ENCODE measurements at places on chromosomes 2 and 18.

GRCh38 chr18:13613591-13614501 is 112.5 kb downstream of the FAM210A start:
- peak; percentile 81 for DNase-seq

DNA sequence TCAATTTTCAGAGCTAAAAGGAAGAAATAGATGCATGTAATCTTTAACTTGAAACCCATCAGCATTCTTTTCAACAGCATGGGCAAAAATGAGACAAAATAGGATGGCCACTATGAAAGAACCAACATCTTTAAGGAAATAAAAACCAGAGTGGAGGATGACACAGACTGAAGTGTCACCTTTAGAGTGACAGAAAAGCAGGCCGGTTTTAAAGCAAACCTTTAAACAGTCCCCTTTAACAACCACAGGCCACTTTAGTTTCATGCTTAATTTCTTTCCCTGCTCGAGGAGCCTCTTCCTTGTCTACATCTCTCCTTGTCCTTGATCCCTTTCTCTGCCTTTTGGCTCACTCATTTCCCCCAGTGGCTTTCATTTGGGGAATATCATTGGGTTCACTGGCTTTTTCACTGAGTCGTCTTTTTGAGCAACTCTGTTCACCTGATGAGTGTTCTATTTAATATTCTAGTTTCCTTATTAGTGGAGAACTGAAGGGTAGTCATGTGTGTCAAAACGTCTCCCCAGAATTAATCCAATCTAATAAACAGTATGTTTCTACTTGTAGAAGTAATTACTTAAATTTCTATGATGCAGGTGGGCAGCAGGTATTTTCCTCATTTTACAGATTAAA is 72.5 kb downstream of the DOCK10 start:
- DNase-seq, result no peak

DNA sequence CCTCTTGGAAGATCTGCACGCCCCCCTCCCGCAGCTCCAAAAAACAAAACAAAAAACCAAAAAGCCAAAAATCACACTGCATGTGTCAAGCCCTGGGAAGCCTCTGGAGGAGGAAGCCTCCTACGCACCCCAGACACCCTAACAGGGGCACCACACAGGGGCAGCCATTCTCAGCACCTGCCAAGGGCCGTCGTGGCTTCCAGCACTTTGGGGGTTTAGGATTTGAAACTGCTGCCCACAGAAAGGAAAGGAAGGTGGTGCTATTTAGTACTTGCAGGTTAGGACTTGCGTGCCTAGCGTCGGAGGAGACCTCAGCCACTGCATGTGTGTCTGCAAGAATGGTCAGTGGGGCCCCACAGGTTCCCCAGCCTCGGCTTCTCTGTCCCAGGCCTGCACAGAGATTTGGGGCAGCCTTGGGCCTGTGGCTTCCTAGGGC is 419 bp upstream of the GPR55 start:
- DNase-seq, result no peak

DNA sequence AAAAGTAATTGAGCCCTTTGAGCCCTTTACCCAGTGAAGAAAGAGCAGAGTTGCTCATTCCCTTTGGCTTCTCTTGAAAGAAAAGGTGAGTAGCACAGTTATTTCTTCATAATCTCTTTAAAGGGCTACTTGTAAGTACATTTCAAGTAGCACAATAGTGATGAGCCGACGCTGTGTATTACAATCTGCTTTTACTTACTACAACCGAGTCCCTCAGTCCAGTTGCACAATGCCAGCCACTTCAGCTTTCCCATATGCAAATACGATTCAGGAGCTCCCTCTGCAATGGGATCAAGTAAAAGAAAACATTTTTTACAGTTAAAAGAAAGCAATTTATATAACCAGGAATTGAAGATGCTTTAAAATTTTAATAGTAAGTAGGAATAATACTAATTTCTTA is 868.5 kb downstream of the RNF144A start:
- DNase-seq, result no peak

GRCh38 chr2:187338679-187339121 is 109.4 kb downstream of the CALCRL start:
- DNase-seq, result no peak

GRCh38 chr2:241437179-241437578 is 71.2 kb downstream of the STK25 start:
- DNase-seq, result no peak

- no peak for DNase-seq
These were observed 1101.3 kb downstream of the LRP1B start for GRCh38 chr2:141029428-141030078.

GRCh38 chr2:2573205-2573604 is 242.1 kb upstream of the MYT1L start:
- no peak for DNase-seq

DNA sequence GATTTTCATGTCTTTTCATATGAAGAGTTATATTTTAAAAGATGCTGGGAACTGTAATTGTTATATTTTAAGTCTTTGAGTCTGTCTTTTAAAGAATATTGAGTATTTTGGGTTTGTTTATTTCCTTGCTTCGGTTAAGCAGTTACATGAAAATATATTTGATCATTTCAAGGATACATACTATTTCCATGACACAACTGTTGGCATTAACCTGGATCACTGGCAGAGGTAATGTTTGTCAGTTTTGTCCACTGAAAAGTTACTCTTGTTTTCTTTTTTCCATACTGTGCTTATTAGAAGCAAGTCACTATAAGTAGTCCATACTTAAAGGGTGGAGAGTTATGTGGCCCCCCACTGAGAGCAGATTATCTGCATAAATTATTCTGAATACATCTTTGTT is 1142.0 kb upstream of the TMEFF2 start:
- DNase-seq, result no peak

- DNase-seq, result no peak
These were observed 58.4 kb upstream of the POMC start for GRCh38 chr2:25226827-25227226.

GRCh38 chr2:201962774-201963562 is 70.7 kb upstream of the FZD7 start:
- DNase-seq, result no peak

GRCh38 chr18:4445902-4446301 is 9.2 kb downstream of the DLGAP1 start:
- DNase-seq, result no peak

DNA sequence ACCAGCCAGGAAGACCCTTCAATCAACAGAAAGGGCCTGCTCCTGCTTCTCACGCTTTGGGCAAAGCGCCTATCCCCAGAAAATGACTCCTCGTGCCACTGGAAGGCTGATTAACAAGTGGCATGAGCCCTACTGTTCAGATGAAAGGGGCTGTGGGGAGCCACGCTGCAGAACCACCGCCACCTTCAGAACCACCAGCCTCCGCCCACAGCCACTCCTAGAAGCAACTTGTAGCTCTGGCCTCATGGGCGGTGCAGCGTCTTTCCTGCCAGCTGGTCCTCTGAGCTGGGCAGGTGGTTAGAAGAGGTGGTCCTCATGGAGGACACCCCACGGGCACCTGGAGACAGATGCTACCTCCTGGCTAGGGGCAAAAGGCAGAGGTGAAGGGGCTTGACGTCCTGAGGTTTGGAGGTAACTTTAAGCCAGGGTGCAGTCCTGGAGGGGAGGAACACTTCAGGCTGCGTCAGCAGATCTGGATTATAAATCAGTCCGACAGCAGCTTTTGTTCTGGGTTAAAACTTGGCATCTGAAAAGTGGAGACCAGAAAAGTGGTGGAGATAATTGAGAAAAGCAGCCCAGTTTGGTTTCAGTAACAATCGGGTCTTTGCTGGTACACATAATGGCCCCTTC is 861 bp upstream of the SEMA4C start:
- no peak for DNase-seq

GRCh38 chr2:226526716-226527115 is 272.9 kb downstream of the IRS1 start:
- DNase-seq, result no peak

DNA sequence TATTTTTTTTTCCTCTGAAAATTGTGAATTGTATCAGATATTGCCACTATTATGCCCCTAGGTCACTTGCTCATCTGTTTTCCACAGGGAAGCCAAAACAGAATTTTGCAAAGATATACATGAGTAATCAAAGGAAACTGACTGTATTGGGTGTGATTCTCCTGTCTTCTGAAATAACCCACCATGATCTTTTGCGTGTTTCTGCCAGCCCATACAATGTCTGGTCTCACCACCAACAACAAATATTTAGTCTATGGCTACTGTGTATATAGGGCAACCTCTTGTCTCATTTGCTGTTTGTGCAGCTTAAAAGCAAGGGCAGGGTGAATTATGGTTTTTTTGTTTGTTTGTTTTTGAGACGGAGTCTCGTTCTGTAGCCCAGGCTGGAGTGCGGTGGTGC is 26.5 kb downstream of the EPAS1 start:
- DNase-seq, result no peak

DNA sequence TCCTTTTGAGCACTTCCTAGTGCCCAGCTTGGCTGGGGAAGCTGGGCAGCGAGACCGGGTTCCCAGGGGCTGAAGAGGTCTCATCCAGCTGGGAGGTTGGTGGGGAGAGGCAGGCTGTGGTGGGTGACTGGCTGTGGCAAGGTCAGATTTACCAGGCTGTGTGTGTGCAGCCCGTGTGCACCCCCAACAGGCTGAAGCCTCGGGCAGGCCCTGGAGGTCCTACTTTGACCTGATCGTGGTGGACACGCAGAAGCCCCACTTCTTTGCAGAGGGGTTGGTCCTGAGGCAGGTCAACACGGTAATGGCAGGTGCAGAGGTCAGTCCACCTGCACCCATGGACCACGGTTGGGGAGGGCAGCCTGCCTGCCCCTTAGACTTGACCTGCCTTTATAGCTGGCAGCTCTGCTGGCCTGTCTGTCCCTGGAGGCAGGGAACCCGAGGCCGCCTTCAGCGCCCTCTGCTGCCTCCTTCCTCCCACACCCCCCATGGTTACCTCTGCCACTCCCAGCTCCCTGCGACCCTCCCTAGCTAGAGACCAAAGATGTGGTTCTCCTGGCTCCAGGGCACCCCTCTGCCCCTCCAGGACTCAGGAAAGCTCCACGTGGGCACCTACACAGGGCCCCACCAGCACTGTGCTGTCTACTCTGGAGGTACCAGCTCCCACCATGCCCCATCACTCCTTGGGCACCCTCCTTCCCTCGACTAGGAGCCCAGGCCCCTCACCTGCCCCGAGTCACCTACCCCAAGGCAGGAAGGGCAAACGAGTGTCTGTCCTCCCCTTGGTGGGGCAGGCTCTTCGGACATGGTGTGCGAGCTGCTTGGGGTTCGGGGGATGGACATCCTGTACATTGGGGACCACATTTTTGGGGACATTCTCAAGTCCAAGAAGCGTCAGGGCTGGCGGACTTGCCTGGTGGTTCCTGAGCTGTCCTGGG is 4.0 kb downstream of the NT5DC4 start:
- DNase-seq, result no peak
